ENCODE measurements at places on chromosomes 1 and 21.

GRCh38 chr1:40837601-40838000, 24.6 kb downstream of the CITED4 start:
- no peak for DNase-seq

- DNase-seq, result no peak
Measured at GRCh38 chr1:79255421-79255820, 248.9 kb upstream of the ADGRL4 start.

- DNase-seq, result no peak
Measured at GRCh38 chr1:172723251-172723650, 64.3 kb downstream of the FASLG start.

- DNase-seq, result no peak
Measured at GRCh38 chr1:36624466-36624865, 141.8 kb upstream of the CSF3R start.

- DNase-seq, result no peak
Measured at GRCh38 chr1:85818371-85818770, 110.1 kb upstream of the ZNHIT6 start.

DNA sequence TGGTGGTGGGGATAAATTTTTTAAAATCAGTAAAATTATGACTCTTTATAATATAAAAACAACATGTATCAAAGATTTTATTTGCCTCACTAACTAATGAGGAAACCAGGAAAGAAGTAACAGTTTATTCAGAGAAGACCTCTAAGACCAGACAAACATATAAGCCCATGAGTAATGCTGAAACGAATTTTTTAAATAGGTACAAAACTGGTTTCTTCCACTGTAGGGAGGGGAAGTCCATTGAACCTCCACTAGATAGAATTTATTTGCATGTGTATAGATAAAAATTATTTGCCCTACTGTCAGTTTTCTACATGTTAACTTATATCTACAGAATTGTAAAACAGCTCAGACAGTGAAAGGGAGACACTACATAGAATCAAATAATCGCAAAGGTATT, 86.8 kb downstream of the ZC3H11B start:
- DNase-seq, result no peak

DNA sequence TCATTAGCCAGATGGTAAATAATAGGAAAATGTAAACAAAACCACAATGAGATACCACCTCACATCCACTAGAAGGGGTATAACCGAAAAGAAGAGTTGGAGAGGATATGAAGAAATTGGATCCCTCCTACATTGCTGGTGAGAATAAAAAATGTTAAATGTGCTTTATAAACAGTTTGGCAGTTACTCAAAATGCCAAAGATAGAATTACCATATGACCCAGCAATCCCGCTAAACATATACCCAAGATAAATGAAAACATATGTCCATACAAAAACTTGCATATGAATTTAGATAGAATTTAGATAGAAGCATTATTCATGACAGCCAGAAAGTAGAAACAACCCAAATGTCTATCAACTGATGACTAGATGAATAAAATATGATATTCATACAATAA, 4.4 kb upstream of the FMO2 start:
- DNase-seq, result no peak

DNA sequence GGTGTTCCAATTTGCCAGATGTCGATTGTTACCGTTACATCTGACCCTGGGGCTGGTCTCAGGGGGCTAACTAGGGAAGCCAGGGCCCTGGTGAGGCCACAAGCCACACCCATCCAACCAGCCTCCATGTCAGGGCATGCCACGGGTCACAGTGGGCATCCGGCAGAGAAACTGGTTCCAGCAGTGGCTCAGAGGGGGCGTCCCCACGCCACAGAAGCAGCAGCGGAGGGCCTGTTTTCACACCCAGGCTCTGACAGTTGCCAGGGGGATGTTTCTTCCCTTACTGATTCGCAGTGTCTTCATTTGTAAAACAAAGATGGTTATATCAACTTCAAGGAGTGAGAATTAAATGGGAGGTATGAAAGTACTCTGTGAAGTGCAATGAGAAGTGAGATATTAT, 75.0 kb upstream of the COX20 start:
- DNase-seq, result no peak

GRCh38 chr1:167881069-167881468, 32.9 kb downstream of the ADCY10 start:
- DNase-seq, result no peak

DNA sequence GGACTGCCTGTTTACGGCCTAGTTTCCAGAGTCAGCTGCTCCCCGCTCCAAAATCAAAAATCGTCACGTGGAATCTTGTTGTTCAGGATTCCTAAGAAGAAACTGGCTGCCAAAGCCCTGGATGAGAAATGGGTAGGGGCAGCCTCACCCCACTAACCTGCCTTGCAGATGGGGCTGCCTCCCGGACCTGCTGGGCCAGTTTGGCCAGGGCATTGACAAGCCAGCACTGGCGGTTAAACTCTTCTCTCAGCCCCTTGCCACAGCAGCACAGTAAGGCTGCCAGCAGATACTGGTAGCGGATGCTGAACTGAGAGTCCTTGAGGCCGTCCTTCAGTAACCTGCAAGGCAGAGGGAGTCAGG, 31.6 kb upstream of the PPP1R15B start:
- DNase-seq, result no peak

DNA sequence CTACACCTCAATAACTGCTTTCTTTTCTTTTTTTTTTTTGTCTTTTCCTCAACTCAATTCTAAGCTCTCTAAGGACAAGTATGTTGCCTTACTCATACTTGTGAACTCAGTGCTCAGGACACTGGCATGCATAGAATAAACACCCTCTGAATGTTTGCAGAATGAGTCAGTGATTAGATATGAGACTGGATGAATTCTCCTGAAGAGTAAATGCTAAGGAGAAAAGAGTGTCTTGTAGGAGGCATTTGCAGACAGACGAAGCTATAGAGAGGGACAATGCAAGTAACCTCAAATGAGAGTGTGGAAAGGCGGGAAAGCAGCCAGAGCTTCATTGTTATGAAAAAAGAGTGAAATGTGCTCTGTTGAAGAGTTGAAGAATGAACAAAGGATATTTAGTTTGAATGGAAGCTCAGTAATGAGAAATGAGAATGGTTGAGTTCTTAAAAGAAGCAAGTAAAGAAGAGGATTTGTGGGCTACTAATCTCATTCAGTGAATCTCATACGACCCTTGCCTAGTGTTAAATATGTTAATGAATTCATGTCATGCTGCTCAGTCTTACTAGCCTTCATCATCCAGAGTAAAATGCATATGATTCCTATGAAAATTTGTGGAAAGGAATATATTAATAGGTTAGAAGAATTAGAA, 166.1 kb upstream of the DPYD start:
- DNase-seq, result no peak

DNA sequence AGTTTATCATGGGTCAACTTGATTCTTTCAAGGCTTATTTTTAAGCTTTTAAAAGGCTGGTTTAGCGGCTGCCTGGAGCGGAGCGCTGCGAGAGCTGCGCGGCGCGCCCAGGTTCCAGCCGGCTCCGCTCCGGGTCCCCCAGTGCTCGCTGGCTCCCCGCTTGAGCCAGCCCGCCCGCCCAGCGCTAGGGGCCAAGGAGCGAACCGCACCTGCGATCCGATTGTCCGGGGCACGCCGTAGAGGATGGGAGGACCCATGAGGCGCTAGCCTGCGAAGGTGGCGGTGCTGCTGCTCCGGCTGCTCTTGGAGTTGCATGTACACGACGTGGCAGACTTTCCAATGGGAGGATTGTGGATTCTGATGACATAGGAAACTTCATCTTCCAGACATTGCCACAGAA, 9.9 kb upstream of the CFHR4 start:
- DNase-seq, result no peak

DNA sequence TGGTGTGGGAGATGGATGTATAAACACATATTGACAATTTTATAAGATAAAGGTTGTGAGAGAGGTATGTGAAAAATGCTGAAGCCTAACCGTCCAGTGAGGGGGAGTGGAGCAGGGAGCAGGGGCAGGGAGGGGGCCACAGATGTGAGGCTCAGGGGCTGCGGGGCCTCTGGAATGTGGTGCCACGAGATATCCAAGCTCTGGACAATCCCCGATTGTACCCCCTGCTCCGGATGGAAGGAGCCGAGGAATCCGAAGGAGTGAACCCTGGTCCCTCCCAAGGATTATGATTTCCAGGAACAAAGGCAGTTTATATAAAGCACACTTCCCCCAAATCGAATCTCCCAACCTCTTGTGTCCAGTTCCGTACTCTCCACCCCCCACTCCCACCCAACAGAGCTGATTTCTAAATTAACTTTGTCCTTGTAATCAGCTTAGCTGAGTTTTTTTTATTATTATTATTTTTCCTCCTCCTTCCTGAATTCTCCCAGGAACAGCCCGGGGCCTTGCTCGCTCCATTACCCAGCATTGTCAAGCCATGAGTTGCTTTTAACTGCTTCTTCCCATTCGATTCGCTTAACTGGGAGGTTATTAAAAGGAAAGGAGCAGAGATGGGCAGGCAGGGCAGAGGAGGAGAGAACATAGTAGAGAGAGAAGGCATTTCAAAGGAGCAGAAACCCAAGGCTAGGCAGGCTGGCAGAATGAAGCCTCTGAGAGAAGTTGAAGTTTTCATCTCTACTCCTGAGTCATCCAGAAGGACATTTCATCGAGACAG, 9.4 kb downstream of the KIRREL1 start:
- DNase-seq, result no peak

DNA sequence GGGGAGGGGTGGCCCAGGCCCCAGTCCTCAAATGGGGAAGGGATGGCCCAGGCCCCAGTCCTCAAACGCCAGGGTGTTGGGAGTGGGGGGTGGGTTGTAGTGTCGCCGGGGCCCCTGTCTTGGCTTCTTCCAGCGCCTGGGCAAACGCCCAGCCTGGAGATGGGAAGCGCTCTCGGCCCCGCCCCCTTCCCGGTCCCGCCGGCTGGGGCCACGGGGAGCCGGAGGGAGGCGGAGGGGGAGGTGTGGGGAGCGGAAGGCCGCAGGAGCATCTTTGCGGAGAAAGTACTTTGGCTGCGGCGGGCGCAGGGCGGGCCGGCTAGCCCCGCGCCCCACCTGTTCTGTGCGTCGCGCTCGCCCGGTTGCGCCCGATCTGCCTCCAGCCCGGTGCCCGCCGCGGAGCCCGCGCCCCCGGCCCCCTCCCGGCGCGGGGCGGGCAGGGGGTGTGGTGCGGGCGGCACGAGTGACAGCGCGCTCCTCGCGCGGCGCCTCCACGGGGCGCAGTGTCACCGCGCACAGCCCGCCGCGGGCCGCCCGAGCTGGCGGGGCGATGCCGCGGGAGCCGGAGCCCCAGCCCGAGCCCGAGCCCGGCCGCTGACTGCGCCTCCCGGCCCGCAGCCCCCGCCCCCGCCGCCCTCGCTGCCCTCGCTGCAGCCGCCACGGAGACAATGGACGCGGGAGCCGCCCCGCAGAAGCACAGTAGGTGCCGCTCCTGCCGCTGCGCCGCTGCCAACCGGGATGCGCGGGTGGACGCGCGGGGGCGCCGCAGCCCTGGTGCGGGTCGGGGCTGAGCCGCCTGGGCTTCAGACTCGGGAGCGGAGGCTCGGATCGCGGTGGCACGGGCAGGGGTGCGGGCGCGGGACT, 31.1 kb upstream of the PEX10 start:
- DNase-seq, result no peak

- no peak for DNase-seq
Measured at GRCh38 chr1:11281518-11282331, 8.7 kb downstream of the UBIAD1 start.

- DNase-seq, result no peak
Measured at GRCh38 chr1:181817091-181817490, 244.4 kb downstream of the ZNF648 start.

DNA sequence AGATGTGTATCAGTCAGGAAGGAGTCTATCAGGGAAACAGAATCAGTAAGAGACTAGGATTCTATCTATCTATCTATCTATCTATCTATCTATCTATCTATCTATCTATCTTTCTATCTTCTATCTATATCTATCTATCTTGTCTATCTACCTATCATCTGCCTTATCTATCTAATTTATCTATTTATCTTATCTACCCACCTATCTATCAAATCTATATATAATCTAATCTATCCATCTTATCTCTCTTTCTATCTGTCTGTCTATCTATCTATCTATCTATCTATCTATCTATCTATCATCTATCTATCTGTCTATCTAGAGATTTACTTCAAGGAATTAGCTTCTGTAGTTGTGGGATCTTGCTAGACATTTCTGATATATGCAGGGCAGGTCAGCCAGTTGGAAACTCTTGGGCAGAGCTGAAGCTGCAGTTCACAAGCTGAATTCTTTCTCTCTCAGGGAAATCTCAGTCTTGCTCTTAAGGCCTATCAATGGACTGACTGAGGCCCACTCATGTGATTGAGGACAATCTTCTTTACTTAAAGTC, 140.2 kb upstream of the JUN start:
- DNase-seq, result no peak
